Diencephalon (tissue), 1 donor: ENCODE measurements at places on chromosomes 1 and 21. TPM values are rescaled to one million over a fixed set of nuclear protein-coding genes. Genes with fewer than 3 reads are reported as not detected.

KCTD3 gene
- total RNA-seq = 81.9 TPM

LCE1F gene
- total RNA-seq = not detected

RNU1-3 gene
- total RNA-seq = under 0.01 TPM

MTARC2 gene
- 9.0 TPM for total RNA-seq

ZNF326 gene
- total RNA-seq = 39.2 TPM

NIBAN1 gene
- total RNA-seq = 3.5 TPM

SPTA1 gene
- 0.92 TPM for total RNA-seq

SELL gene
- 1.4 TPM for total RNA-seq

PLA2G2F gene
- not detected for total RNA-seq

ATP1A4 gene
- total RNA-seq = under 0.01 TPM

RNF115 gene
- 32.5 TPM for total RNA-seq
